Fibroblast of lung (primary cell): ENCODE measurements at places on chromosomes 1 and 21. TPM values are rescaled to one million over a fixed set of nuclear protein-coding genes. Genes with fewer than 3 reads are reported as not detected.

The NUP210L gene
- total RNA-seq = under 0.01 and 0.17 TPM in 2 replicates

The HTR1D gene
- total RNA-seq = not detected in 2 replicates

The TP73 gene
- total RNA-seq = not detected in 2 replicates

- H3K27ac ChIP-seq = peak overlapping the region; percentile 84
- DNase-seq = peak; percentile 100
- no peaks in the 10 kb centered on the region for H3K36me3 ChIP-seq
- no peaks in the 10 kb centered on the region for H3K27me3 ChIP-seq
Measured at GRCh38 chr1:8396786-8397406, 79.0 kb downstream of the SLC45A1 start.

- no peaks in the 10 kb centered on the region for H3K36me3 ChIP-seq
- H3K27ac ChIP-seq = no peak overlapping the region
- no peaks in the 10 kb centered on the region for H3K4me1 ChIP-seq
Measured at GRCh38 chr21:36454706-36455105, 25.2 kb downstream of the CLDN14 start.

DNA sequence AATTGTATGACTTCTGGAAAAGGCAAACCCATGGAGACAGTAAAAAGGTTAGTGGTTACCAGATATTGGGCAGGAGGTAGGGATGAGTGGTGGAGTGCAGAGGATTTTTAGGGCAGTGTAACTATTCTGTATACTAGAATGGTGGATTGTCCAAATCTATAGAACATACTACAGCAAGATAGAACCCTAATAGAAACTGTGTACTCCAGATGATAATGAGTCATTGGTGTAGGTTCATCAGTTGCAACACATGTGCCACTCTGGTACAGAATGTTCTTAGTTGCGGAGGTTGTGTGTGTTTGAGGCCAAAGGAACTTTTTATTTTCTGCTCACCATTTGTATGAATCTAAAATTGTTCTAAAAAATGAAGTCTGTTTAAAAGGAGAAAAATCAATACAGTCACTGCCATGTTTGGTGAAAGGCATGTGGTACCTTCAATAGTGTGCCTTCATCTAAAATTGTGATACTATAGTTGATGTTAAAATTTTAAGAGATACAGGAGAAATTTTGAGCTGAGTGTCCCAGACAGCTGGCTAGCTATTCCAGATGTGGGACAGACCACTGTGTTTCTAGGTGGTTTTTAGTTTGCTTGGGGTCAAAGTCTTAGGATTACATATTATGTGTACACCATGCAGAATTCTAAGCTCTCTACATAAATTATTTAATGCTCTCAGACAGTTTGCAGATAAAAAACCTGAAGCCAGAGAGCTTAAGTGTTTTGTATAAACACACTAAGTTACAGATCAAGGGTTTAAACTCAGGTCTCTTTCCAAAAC is 150.5 kb downstream of the RPS6KC1 start:
- H3K4me3 ChIP-seq = no peak overlapping the region
- no peaks in the 10 kb centered on the region for H3K4me1 ChIP-seq
- H3K36me3 ChIP-seq = no peaks in the 10 kb centered on the region
- H3K27me3 ChIP-seq = no peaks in the 10 kb centered on the region
- DNase-seq = peak; percentile 92

DNA sequence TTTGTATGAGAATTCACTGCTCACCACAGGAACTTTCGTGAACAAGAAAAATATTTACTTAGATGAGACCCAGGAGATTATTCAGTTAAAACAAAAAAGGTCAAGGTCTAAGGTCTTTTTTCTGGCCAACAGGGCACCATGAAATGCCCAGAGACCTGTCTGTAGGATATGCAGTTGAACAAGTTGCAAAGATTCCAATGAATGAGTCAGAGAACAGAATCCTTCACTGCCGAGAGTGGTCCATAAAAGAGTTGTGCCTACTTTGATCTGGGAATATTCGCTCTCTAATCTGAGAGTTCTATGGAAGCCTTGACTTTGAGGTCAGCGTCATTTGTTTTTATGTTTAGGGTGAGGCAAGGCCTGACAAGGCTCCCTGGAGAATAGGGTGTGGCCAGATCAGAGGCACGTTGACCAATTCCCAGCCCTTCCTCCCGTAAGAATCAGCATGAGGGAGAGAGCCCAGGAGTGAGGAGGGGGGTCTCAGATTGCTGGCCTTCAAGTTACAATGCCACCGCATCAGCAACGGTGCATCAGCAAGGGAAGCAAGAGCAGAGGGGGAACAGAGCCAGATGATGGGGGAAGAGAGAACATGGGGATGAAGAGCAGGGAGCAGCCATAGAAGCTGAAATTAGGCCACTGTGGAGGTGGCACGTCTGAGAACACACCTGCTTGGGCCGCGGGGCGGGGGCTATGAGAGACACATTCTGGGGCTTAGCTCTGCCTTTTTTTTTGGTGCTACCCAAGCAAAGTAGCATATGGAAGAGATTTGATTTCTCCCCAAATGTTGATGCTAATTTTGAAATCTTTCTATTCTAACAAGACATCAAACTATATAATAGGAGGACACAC is 206.4 kb upstream of the RAB4A start:
- H3K27me3 ChIP-seq = no peaks in the 10 kb centered on the region
- no peak overlapping the region for H3K27ac ChIP-seq
- no peaks in the 10 kb centered on the region for H3K36me3 ChIP-seq

GRCh38 chr1:38716229-38716628 is 143.3 kb downstream of the RRAGC start:
- no peak overlapping the region for H3K4me3 ChIP-seq
- no peaks in the 10 kb centered on the region for H3K36me3 ChIP-seq
- no peaks in the 10 kb centered on the region for H3K27me3 ChIP-seq

DNA sequence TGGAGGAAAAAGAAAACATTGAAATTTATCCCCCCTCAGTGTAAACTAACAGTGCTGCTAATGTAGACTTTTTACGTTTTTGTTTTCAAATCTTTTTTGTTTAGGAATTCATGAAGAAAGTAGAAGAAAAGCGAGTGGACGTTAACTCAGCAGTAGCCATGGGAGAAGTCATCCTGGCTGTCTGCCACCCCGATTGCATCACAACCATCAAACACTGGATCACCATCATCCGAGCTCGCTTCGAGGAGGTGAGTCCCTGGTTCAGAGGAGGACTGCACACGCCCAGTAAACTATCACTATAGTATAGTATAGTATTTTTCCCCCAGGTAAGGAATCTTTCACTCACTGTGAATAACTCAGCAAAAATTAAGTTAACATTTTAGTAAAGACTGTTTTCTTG is 37.8 kb upstream of the BMP8A start:
- no peak overlapping the region for H3K4me3 ChIP-seq
- peaks cover 5% of the 10 kb centered on the region for H3K4me1 ChIP-seq
- peaks cover 38% of the 10 kb centered on the region for H3K36me3 ChIP-seq
- DNase-seq = peak; percentile 74
- H3K27ac ChIP-seq = no peak overlapping the region

- H3K4me3 ChIP-seq = no peak overlapping the region
- no peak overlapping the region for H3K27ac ChIP-seq
- H3K36me3 ChIP-seq = no peaks in the 10 kb centered on the region
Measured at GRCh38 chr1:54280651-54281050, 80.7 kb downstream of the MRPL37 start.

DNA sequence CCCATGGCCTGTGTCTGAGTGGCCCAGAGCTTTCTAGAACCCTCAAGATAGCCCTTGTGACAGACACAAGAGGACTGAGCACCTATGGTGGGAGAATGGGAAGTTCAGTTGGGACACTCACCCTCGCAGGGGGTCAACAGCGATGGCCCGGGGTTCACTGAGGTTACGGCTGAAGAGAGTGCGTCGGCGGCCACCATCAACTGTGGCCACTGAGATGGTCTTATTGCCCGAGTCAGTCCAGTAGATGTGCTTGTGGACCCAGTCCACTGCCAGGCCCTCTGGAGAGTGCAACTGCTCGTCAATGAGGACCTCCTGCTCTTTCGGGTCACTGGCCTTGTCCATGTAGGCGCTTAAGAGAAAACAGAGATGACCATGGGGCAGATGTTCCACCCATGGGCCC is 25.7 kb upstream of the MAGOH start:
- no peak for DNase-seq
- H3K4me3 ChIP-seq = no peak overlapping the region
- no peaks in the 10 kb centered on the region for H3K4me1 ChIP-seq
- peaks cover 7% of the 10 kb centered on the region for H3K36me3 ChIP-seq
